H1 (cell line): ENCODE measurements at places on chromosomes 13 and 19.

DNA sequence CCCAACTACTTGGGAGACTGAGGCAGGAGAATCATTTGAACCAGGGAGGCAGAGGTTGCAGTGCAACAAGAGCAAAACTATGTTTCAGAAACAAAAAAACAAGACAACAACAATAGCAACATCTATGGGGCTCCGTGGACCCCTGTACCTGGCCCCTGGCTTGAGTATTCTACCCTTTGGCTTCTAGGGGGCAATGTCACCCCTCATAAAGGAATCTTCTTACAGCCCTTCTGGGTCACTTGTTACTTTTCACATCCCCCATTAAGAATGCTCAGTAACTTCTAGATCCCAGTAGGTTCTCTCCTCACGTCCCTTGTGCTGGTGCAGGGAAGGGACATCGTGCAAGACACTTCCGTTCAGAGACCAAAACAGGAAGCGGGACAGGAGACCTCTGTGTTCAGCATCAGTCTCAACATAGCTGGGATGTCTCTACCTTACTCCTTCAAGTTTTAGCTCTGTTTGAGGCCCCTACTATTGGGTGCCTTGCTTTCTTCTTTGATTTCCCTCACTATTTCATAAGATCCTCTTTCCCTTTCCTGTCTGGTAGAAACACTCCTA is 218.1 kb upstream of the ARGLU1 start:
- no peak for DNase-seq

DNA sequence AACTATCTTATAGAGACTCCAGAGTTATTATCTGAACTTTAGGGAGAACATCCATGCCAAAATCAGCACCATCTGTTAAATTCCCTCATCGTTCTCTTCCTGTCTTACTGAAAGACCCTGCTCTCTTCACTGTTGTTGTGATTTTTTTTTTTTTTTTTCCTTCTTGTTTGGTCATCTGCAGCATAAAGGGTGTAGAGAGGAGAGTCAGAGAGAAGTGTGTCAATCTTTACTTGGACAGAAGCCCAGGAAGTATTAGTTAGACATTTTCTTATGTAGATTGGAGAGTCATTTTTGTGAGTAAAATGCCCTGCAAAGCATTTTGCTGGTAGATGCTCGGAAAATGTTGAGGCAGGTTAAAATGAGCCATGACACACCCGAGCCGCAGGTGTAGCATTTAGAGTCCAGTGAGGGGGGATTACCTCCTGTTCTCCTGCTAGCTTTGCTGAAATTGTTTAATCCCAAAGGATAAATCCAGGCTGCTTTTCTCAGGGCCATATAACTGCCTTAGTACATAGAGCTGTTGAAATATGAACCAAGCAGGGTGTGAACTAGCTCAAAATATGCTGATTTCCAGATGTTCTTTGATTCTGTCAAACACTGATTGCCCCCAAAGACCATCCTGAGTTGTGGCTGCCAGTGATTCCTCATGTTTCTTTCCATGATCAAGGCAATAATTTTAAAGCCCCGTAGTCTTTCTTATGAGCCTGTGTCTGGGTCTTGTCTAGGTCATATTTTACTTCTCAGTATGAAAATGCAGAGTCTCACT is 143.5 kb downstream of the DCT start:
- no peak for DNase-seq

DNA sequence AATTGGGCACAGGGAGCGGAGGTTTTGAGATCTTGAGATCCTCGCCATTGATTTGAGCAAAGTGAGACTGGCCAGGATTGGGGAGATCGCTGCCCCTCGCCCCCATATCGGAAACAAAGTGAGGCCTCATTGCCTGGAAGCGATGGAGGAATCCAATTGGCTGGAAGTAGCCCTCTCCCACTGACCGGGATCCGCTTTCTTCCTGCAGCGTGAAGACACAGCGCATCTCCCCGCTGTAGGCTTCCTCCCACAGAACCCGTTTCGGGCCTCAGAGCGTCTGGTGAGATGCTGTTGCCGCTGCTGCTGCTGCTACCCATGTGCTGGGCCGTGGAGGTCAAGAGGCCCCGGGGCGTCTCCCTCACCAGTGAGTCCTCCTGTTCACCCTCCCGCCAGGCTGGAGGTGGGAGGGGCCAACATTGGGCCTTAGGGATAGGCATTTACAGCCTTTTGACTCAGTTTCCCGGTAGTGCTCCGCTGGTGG is 438 bp downstream of the PRKCSH start:
- no peak for DNase-seq

DNA sequence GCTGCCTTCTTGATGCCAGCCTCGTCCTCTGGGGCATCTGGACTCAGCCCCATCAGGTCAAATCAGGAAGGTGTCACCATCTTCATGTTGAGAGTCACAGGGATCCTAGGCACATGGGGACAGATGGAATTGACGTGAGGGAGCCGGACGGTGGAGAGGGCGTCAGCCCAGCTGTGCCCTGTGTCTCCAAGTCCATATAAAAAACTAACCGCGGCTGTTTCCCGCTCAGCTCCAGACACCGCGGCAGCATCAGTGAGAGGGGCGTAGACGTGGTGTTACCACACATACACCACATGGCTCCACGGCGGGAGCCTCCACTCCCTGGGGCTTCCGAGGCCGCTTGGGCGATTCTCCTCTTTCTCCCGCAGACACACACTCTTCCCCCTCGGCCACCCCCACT is 5.6 kb upstream of the PRR36 start:
- DNase-seq: no peak

- no peak for DNase-seq
These were observed 70.1 kb downstream of the ZNF208 start for GRCh38 chr19:21940684-21941083.

GRCh38 chr19:29860492-29860891 is 48.7 kb downstream of the CCNE1 start:
- DNase-seq: no peak

DNA sequence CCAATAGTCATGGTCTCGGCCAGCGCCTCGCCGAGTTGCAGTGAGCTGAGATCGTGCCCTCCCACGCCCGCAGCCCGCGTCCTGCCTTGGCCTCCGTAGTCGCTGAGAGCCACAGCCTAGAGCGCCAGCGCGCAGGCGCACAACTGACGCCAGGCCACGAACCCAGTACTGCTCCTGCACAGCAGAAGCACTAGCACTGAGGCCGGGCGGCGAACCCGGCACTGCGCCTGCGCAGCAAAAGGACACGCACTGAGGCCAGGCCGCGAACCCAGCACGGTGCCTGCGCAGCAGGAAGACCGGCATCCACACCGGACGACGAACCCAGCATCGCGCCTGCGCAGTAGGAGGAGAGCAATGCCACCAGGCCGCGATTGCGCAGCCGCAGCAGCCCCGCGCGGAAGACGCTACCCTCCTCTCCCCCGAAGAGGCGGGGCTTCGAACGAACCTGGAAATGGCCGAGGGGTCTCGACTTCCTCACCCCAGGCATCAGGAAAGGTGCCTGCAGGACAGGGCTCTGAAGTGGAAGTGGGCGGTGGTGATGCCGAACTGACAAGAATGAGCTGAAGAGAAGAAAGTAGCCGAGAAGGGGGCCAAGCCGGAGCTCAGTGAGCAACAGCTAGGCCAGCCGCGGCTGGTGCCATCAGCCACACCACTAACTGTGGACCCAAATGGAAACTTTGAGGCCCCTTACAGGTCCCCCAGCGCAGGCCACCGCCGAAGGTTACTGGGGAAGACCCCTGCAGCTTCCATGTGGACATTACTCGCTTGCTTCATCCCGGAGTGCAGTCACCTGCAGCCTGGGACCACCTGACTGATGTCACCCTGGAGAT is 7.5 kb downstream of the F10 start:
- no peak for DNase-seq

DNA sequence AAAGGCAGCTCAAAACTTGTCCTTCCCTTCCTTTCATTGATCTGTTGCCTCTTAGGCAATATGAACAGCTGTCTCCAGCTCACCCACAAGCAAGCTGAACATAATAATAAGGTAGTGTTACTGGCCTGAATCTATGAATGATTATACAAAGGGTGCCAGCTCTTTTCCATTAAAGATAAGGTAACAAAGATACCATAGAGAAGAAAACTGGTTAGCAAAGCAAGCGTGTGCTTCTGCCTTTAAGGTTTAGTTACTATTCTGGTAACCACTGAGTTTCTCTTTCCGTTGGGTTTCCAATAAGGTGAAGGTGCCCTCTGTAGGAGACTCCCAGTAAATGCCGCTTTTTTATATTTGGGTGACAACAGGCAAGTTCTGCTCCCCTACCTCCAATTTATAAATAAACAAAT is 12.1 kb upstream of the DACH1 start:
- DNase-seq: no peak

GRCh38 chr19:2624537-2625091 is 77.9 kb downstream of the GNG7 start:
- DNase-seq: peak; percentile 71

GRCh38 chr13:27928353-27928804 is 8.6 kb downstream of the PDX1 start:
- DNase-seq: peak; percentile 63

DNA sequence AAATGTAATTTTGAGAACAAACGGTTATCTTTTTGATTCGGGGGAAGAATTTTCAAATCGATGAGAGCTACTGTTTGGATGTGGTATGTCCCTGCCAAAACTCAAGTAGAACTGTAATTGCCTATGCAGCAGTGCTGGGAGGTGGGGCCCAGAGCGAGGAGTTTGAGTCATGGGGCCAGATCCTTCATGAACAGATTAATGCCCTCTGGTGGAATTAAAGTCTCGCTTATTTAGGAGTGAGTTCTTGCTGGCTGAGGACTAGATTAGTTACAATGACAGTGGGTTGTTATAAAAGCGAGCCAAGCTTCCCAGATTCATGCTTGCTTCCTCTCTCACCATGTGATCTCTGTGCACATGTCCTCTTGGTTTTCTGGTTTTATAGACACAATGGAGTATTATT is 11.8 kb upstream of the PRR20A start:
- no peak for DNase-seq
